CD4-positive, CD25-positive, alpha-beta regulatory T cell (primary cell): ENCODE measurements at places on chromosomes 3 and 15. TPM values are rescaled to one million over a fixed set of nuclear protein-coding genes. Genes with fewer than 3 reads are reported as not detected.

CTXND1 gene
- total RNA-seq = not detected

NPTN gene
- total RNA-seq = 45.3 TPM

SPPL2A gene
- total RNA-seq = 69.0 TPM

CD200 gene
- 2.8 TPM for total RNA-seq

OXTR gene
- 0.17 TPM for total RNA-seq

ALG3 gene
- 22.6 TPM for total RNA-seq

P2RY1 gene
- 0.57 TPM for total RNA-seq

PRTG gene
- total RNA-seq = not detected

SEMA5B gene
- not detected for total RNA-seq

CGNL1 gene
- not detected for total RNA-seq

MGA gene
- 46.9 TPM for total RNA-seq

MOBP gene
- not detected for total RNA-seq

EXD1 gene
- not detected for total RNA-seq

GOLGA8J gene
- total RNA-seq = not detected

CCK gene
- not detected for total RNA-seq

SLC24A5 gene
- not detected for total RNA-seq

IMP3 gene
- 40.5 TPM for total RNA-seq

TNK2 gene
- 139 TPM for total RNA-seq
